ENCODE measurements at places on chromosomes 13 and 19.
A peak's percentile ranks its signal among the peaks of the same experiment; 100 is the strongest.

- peak; percentile 74 for DNase-seq
These were observed 3.7 kb downstream of the KCNC3 start for GRCh38 chr19:50325310-50326100.

DNA sequence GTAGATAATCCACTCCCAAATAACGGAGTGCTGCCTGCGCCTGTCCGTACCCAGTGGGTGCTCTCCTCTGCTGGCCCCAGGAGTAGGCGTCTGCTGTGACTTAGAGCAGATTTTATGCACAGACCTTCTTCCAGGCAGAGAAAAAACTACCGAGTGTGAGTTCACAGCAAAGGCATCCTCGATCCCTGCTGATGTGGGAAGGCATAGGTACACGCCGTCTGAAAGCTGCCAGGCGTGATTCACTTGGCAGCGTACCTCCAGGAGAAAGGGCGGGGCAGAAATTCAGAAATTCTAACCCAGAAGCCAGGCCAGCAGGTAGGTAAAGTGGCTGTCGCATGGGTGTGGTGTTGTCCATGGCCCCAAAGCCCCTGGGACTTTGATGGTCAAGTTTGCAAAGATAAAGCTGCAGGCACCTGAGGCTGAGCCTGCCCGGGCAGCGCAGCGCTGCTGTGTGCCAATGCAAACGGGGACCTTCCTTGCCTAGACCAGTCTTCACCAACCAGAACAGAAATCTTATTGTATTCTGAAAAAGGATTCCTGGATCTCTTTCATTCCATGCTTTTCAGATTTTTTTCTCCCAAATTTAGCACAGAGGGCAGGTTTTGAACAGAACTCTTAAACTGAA, 36.3 kb downstream of the COL4A2 start:
- DNase-seq: no peak

- DNase-seq: no peak
These were observed 404.4 kb downstream of the SPRY2 start for GRCh38 chr13:79936368-79937136.

- DNase-seq: no peak
These were observed at the start of gene HTR2A for GRCh38 chr13:46896341-46897137. Gene HTR2A, minus strand, starts transcription at chr13:46897053. Its CDS starts 1,147 bp downstream, at chr13:46895906.

- DNase-seq: peak; percentile 28
These were observed 80.4 kb downstream of the DLEU7 start for GRCh38 chr13:50762969-50763567.

Data from naive B cell (primary cell).